Activated T-helper 1 cell treated with anti-CD3 and anti-CD28 coated beads, Interleukin-2, amount 50 U/mL, for 16 hours (primary cell): ENCODE measurements at places on chromosomes 7 and 10.

DNA sequence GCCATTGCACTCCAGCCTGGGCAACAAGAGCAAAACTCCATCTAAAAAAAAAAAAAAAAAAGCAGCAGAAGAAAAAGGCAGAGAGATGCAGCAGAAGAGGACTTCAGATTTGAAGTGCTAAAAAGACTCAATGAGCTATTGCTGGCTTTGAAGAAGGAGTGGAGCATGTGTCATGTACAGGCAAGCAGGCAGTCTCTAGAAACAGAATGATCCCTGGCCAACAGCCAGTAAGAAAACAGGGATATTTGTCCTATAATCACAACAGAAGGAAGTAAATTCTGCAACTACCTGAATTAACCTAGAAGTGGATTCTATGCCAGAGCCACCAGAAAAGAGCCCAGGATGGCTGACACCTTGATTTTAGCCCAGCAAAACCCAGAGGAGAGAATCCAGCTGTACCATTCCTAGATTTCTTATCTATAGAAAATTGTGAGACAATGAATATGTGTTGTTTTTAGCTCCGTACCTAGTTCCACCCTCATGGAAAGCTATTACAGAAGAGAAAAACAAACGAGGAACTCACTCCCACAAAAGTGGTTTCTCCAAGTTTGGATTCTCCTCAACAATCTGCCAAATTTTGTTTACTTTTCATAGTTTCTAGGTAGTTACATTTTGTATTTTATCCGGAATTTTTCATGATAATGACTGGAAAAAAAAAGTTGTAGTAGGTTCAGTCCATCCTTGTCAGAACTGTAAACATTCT is 198.2 kb upstream of the GNAI1 start:
- no peak for DNase-seq

DNA sequence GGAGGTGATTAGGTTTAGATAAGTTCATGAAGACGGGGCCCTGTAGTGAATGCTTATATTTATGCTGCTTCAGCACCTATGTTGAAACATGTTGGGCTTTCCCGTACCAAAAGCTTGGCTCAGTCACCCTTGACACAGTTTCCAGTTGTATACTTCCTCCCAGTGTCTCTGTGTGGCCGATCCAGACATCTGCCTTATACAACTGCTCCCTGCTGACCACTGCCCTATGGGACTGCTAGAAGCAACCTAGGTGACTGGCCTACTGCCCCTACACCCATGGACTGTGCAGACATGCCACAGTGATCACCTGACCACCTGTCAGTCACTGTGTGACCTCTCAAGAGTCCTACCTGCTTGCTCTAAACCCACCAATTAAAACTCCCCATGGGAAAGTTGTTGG is 22.6 kb upstream of the TSPAN13 start:
- DNase-seq = no peak

DNA sequence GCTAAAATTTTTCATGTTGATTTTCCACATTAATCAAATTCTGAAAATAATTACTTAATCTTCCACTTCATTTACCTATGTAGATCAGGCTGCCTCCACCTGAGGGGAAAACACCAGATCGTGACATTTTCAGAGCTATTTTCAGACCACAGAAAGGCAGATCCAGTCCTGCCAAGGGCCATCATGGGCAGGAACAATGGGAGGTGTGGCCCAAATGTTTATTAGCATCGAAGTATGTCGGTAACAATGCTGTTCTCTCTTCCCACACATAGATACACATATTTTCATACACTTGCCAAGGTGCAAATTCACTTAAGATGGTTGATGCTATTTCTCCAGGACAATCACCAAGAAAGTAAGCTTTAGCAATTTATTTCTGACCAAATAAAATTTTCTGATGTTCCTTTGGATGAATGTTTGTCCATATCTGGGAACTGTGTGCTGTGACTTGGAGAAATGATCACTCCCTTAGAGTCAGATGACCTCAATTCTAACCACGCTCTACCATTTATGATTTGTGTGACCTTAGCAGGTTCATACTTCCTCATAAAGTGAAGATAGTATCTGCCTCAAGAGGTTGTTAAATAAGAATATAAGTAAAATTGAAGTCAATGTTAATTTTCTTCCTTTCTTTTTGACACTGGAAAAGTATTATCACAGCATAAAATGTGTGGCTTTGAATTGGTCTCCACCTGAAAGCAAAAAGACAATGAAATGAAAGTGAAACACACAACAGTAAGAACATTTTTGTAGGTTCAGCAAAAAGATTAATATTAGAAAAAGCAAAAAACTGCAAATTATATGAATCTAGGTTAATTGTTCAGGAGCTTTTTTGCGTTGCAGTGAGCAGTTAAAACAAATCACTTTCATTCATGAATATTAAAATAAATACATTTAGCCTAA is 310.4 kb upstream of the PHF14 start:
- no peak for DNase-seq

DNA sequence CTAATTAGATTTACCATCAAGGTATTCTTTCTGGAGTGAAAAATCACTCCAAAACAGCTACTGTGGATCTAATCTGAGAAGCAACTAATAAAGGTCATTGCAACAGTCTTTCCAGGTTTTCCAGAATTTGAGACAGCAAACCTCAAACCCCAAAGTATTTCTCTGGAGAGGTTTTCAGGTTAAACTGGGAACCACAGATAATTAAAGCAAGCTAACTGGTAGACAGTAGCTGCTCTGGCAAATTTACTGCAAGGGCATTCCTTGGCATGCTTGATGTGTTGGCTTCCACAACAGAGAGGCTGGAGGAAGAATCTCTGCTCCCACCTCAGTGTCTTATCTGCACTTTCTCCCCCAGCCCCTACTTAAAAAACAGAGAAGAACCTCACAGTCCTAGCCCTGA is 140.0 kb upstream of the NRBF2 start:
- DNase-seq = no peak

DNA sequence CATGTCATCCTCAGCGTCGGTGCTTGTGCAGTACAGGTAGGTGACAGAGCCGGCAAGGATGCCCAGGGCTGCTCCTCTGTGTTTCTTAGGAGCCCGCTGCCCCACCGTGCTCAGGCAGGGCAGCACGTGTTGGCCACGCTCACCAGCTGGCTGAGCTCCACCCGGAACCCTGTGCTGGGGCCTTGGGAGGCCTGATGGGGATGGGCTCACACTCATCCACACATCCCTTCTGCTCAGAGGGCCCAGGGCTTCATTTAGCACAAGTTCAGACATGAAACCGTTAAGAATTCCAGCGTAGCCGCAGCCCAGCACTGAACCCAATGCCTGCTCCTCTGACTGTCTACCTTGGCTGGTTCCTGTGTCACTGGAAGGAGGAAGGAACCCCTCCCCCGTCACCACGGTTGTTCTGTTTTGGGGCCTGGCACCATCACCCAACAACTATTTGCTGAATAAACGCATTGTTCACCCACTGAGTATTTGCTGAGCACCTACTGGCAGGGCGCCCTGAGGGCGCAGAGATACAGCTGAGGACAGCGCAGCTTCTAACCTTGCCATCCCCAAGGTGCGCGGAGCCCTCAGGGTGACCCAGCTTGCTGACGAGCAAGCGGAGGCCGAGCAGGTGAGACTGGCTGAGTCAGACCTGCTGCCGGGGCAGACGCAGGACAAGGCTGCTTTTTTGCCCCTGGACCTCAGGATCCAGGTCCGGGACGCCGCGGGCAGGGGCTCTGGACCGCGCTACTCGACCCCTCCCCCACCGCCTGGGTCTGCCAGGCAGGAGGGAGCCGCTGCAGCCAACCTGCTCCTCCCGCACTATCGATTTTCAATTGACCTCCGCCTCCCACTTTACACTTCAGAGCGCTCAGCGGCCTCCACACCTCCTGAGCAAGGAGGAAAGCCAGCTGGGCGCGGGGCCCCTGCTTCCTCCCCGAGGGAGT is 50.6 kb upstream of the RET start:
- no peak for DNase-seq

GRCh38 chr7:34155220-34155908 is 250.0 kb downstream of the BMPER start:
- no peak for DNase-seq

DNA sequence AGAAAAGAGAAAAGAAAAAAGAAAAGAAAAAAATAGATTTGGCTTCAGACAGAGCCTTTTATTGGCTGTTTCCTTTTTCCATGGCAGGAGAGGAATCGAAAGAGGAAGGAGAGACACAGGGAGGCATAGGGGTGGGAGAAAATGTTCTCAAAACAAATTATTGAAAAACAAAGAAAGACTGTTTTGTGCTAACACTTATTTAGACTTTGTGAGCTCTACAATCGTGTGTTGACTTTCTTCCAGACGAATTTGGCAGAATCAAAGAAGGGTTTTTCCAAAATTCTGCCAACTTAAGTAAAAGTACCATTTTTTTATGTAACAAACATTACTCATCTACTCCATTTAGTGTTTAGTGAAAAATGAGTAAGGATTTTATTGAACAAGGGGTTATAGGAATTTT is 982.2 kb downstream of the REEP3 start:
- DNase-seq = no peak

DNA sequence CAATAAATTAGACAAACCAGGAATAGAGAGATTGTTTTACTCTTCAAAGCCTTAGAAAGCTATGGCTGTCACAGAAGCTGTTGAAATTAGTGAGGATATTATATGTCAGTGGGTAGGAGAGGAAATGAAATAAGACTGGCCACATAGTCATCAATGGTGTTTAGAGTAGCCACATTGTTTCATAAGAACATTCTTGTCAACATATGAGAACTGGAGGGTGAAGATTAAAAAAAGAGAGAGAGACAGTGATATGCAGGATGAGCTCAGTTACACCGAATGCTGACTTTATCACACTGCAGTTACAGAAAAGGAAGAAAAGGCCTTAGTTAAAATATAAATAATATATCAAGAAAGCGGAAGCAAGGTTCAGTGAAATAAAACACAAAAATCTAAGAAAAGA is 412.0 kb downstream of the CNTNAP2 start:
- no peak for DNase-seq

DNA sequence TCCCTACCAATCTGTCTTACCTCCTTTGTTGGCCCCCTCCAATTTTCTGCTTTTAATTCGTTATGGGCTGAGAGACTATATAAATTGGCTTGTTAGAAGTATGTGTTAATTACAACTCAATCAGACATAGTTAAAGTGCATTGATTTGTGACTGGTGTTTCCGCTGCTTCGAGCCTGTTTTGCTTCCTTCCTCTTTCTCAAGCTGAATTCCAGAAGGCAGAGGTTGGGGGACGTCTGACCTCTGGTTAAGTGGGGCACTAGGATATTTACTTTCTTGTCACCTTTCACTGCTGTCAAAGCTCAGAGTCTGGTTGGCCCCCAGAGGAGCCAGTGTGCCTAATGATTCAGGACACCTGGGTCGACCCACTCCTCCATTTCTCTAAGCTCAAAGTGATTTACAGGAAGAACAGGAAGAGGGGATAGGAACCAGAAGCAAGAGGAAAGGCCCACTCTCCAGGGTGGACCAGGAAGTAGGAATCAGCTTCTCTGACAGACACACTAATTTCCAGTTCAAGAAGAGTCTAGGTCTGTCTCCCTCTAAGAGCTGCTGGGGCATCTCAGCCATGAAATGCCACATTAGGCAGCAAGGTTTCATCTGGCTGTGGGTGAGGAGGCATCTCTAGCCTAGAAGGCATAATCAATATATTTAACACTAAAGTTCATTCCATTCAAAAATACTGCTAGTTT is 397.2 kb upstream of the NPVF start:
- DNase-seq = no peak

- no peak for DNase-seq
Observed at GRCh38 chr7:97313900-97314299, 196.4 kb downstream of the SDHAF3 start.

DNA sequence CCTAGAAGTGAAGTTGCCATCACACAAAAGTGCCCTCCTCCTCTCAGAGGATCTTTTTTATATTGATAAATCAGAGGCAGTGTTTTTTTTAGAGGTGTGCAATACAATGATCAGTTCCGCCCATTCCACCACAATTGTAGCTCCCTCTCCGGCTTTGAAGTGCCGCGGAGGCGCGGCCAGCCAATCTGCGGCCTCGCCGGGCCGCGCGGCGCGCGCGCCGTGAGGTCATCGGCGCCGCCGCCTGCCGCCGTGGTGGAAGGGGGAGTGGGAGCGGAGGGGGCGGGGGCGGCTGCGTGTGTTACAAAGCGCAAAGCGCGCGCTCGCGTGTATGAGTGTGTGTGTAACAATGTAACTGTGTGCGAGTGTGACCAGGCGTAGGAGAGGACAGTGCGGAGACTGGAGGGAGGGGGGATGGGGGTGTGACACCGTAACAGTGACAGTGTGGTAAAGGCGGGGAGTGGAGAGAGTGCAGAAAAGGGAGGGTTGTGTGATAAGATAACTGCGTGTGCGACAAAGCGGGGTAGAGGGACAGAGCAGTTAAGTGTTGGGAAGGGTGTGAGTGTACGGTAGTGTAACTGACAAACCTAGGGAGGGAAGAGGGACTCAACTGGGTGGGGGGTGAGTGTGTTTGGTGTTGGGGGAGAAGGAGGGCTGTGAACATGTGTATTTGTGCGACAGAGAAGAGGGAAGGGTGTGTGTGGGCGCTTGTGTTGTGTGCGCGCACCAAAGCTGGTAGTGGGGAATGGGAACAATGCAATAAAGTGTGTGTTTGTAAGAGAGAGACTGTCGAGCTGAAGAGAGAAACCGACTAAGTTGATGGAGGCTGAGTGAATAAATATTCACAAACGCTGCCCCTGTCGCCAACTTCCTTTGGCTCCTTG is at the start of gene SP8:
Gene SP8, minus strand, starts transcription at position 108 of the 881 bp plus-strand sequence. Its CDS starts 88 bp downstream, at position 20.
- DNase-seq = no peak

DNA sequence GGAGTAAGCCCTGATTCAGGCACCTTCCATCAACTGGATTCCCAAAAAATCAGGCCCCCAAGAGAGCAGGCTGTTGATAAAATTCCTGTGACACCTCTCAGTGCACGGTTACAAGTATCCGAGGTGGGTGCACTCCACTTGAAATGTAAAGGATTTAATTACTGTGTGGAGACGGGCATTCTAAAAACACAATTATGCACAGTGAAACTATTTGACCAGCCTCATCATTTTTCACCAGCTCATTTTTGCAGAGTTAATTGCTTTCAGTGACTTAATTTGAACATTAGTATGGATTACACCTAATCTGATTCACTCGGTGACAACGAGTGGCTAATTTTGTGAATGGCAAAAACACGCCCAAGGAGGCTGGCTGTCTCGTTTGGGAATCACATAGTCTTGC is 2.3 kb downstream of the FOXL3 start:
- no peak for DNase-seq

DNA sequence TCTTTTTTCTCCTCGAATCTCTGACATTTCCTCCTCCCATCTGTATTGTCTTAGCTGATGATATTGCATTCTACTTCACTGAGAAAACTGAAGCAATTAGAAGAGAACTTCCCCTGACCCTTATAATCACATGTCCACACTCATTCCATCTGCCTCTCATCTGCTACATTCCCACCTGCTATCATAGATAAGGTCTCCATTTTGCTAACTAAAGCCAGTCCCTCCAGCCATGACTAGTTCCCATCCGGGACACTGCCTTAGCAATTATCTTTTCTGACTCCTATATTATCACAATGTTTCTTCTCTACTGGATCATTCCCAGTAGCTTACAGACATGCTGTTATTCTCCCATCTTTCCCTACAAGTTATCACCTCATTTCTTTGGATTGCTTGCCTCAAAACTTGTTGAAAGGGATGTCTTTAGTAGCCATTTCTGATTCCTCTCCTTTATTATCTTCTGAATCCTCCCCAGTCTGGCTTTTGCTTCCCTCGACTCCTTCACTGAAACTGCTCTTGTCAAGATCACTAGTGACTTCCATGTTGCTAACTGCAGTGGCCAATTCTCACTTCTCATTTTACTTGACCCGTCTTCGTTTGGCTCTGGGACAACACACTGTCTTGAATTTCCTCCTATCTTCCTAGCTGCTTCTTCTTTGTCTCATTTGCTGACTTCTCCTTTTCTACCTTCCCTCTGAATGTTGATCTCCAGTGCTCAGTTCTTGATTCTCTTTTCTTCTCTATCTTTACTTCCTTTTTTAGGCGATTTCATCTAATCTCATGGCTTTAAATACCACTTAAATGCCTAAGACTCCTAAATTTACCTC is 35.9 kb downstream of the FZD1 start:
- no peak for DNase-seq
